Activated CD8-positive, alpha-beta memory T cell treated with anti-CD3 and anti-CD28 coated beads, Interleukin-2, amount 50 U/mL, for 4 hours (primary cell): ENCODE measurements at places on chromosomes 4 and X.

DNA sequence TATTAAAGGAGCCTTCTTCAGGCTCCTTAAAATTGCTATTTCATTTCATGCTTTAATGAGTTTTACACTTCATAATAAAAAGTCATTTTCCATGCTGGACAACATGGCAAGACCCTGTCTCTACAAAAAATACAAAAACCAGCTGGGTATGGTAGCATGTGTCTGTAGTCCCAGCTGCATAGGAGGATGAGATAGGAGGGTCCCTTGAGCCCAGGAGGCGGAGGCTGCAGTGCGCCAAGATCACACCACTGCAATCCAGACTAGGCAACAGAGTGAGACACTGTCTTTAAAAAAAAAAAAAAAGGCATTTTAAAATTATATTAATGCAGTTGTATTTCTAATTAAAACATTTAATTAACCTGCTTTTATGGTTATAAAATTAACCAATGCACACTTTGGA lies 49.2 kb downstream of the PDS5A start:
- DNase-seq = no peak

DNA sequence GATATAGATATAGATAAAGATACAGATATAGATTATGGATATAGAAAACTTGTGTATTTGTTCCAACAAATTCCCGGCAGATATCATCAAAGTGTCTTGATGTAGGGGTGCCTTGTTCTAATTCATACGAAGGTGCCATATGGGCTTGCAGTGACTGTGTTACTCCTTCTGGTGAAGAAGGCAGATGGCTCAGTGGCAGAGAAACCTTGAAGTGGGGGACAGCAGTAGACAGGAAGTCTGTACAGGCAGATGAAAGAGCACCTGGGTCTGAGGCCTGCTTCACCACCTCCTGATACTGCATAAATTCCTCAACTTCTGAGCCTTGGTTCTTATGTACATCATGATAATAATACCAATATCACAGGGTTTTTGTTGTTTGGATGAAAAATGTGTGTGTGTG lies 179.5 kb upstream of the GATB start:
- no peak for DNase-seq

- DNase-seq = no peak
These were observed 1039.7 kb downstream of the RAPGEF2 start for GRCh38 chr4:160142579-160142978.

- DNase-seq = no peak
These were observed 80.2 kb downstream of the FGF16 start for GRCh38 chrX:77527233-77528001.

- no peak for DNase-seq
These were observed 16.6 kb upstream of the NPNT start for GRCh38 chr4:105878668-105879067.

DNA sequence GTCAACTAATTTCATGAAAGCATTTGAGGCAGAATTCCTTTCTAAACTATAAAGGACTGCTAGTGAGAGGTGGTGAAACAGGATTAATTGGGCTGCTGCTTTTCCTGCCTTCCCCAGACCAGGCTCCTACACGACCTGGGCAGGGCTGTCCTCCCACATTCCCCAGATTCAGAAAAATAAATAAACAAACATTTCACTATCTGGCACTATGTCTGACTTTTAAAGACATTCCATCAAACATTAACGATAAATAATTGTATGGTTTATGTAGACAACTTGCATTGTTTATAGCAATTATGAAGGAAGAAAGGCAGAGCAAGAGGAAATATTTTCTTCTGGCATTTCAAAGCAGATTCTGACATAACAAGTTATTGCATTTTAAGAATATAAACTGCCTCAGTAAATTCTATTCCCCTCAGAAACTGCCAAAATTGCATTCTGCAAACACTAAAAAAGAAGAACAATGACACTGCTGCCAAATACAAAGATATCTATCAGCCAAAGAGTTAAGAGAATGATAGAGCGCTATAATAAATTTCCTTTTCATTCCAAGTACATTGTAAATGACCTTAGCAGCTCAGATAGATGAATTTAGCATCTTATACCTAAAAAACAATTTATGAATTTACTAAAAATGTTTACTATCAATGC lies 214.7 kb upstream of the INTU start:
- no peak for DNase-seq

- DNase-seq = no peak
These were observed 290.6 kb upstream of the GRID2 start for GRCh38 chr4:92012899-92013867.

DNA sequence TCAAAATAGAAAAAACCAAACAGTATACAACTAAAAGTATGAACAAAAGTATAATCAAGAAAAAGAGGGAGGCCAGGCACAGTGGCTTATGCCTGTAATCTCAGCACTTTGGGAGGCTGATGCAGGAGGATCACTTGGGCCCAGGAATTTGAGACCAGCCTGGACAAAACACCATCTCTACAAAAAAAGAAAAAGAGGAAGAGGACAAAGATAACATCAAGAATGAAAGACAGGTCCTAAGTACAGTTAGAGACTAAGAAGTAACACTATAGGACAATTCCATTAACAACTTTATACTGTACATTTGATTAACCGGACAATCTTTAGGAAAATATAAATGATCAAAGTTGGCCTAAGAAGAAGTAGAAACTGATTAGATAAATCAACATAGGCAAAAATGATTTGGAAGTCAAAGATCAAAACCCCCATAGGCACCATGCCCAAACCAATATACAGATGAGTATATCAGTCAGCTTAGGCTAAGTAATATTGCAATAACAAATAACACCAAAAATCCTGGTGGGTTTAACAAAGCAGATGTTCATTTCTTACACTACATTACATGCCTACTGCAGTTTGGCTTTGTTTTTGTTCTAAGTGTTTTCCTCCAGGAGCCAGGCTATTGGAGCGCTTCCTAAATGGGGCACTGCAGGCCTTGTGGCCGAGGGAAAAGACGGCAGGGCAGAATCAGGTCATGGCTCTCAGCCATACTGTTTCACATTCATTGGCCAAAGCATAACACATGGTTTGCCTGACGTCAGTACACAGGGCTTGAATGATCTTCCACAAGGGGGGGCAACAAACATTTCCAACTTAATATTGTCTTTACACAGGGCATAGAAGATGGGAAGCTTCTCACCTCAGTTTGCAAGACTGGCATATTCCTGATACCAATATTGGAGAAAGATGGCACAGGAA lies 42.2 kb upstream of the HGFAC start:
- DNase-seq = no peak

- DNase-seq = no peak
These were observed 136.5 kb downstream of the PRKX start for GRCh38 chrX:3576886-3577501.

DNA sequence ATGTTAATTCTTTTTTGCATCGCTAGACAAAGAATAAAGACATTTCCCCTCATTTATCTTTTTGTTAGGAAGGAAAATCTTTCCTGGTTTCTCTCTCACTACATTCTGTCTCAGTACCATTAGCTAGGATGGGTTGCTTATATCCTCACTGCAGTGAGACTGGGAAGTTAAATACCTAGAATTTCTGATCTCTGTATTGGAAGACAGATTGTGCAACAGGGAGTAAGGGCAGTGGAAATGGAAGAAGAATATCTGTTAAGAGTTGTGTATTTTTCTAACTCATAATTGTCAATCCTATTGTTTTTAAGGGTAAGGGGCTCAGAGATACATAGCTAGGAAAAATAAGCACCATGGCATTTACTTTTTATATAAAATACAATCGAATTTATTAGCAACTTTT lies 19.6 kb downstream of the PTPN13 start:
- no peak for DNase-seq

GRCh38 chr4:74117024-74117534 lies 18.1 kb upstream of the CXCL2 start:
- no peak for DNase-seq
